ENCODE measurements at places on chromosomes 13 and 19. TPM values are rescaled to one million over a fixed set of nuclear protein-coding genes. Genes with fewer than 3 reads are reported as not detected.

The NEK5 gene
- total RNA-seq = 0.34 TPM

The MUC16 gene
- not detected for total RNA-seq

The CEACAM16 gene
- not detected for total RNA-seq

The OLFM2 gene
- total RNA-seq = not detected

The KIR3DL2 gene
- total RNA-seq = not detected

The RFXAP gene
- total RNA-seq = 1.0 TPM

The NAT14 gene
- total RNA-seq = 29.8 TPM

The IGFL2 gene
- total RNA-seq = not detected

The DLL3 gene
- total RNA-seq = 0.67 TPM

The KIR2DL4 gene
- not detected for total RNA-seq

The CASP14 gene
- not detected for total RNA-seq

The PDX1 gene
- total RNA-seq = not detected

The LGI4 gene
- total RNA-seq = not detected
